Hematopoietic multipotent progenitor cell treated with erythropoietin and hydrocortisone succinate and interleukin-3 and kit ligand, for 8 days (in vitro differentiated cells): ENCODE measurements at places on chromosomes 3 and 15.

DNA sequence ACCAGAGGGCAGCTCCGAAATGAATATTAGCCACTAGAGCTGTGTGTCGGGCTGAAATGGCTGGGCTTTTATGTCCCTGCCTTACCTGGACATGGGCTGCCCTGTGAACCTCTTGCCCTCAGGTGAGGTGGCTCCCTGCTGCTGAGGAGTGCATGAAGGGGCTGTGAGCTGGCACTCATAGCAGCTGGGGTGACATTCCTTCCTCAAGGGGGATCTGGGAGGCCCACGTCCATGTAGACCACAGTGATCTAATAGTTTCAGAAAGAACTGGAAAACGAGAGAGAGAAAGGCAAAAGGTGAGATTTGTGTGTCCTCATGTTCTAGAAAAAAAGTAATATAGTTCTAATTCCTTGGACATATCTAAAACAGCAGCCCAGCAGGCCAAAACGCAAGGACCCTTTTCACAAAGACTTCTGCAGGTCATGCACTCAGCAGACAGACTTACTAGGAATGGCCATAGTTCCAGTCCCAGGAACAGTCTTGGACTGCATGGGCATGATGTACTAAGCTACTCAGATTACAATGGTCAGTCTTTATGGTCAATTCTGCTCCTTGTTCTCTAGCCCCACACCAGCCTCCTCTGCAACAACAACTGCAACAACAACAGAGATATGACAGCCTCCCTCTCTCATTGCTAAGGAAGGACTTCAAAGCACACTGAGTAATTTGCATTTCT, 10.8 kb upstream of the SLC24A5 start:
- no peak for DNase-seq

GRCh38 chr3:101827211-101828174, 21.8 kb upstream of the NFKBIZ start:
- peak; percentile 78 for DNase-seq

- no peak for DNase-seq
Measured at GRCh38 chr3:158384019-158384418, 187.0 kb upstream of the MLF1 start.

DNA sequence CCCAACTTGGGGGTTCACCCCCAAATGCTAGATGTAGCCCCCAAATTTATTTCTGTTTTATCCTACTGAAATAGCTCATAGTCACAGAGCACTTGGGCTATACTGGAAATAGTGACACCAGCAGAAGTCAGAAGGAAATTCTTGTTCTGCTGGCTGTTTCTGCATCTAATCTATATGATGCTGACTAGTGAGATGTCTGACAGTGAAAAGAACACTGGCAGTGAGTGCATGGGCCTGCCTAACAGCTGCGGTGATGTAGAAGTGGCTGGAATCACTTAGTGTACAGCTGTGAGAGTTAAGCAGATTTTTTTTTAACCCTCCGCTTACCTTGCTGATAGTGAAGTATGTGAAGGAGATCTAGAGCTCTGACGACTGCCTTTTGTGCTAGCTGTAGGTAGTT, 14.0 kb downstream of the TTC14 start:
- no peak for DNase-seq

- DNase-seq = no peak
Measured at GRCh38 chr15:59616379-59616778, 4.8 kb downstream of the GCNT3 start.
